ENCODE measurements at places on chromosomes 3 and 15.

GRCh38 chr3:38114875-38115644 is 21.9 kb downstream of the ACAA1 start:
- DNase-seq = no peak

GRCh38 chr3:164458986-164459385 is 619.3 kb downstream of the SI start:
- DNase-seq = no peak

- DNase-seq = no peak
These were observed 6.3 kb downstream of the CCPG1 start for GRCh38 chr15:55401786-55402246.

DNA sequence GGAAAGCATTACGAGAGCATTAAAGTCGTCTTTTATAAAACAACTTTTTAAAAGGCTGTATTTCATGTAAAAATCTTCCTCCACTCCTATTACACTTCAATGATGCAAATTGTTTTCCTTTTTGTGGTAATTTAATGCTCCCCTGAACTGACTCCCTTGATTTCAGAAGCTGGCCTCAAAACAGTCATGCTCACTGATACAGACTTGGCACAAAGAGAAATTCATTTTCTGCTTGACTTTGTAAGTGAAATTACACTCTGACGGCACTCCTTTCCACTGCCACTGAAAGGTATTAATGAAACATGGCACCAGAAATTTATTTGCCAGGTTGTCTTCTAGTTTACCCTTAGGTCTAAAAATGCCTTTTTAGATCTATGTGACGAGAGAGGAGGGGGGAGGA is 215.5 kb downstream of the LRRC3B start:
- DNase-seq = no peak

DNA sequence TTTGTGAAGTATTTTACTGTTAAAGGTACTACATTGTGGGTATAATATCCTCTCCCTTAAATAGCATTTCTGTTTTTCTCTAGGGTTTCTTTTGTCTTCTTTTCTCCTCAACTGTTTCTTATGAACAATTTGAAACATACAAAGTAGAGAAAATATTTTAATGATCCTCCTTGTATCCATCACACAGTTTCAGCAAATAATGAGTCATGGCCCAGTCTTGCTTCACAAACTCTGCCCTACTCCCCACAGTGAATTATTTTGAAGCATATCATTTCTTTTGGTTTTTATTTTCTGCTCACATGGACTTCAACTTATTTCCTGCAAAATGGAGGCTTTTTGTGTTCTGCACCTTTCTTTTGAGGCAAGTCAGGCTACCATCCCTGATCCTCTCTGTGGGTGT is 6.1 kb upstream of the SCAANT1 start:
- DNase-seq = no peak

- no peak for DNase-seq
These were observed 143.4 kb downstream of the ANXA2 start for GRCh38 chr15:60254416-60254815.

- DNase-seq = no peak
These were observed 137.1 kb downstream of the CD47 start for GRCh38 chr3:107953722-107954121.

GRCh38 chr3:53044711-53045517 is 959 bp downstream of the SFMBT1 start:
- DNase-seq = peak; percentile 66

GRCh38 chr3:47909607-47910006 is 106.6 kb downstream of the MAP4 start:
- DNase-seq = no peak

- no peak for DNase-seq
These were observed 13.5 kb upstream of the SUCNR1 start for GRCh38 chr3:151859905-151860304.

DNA sequence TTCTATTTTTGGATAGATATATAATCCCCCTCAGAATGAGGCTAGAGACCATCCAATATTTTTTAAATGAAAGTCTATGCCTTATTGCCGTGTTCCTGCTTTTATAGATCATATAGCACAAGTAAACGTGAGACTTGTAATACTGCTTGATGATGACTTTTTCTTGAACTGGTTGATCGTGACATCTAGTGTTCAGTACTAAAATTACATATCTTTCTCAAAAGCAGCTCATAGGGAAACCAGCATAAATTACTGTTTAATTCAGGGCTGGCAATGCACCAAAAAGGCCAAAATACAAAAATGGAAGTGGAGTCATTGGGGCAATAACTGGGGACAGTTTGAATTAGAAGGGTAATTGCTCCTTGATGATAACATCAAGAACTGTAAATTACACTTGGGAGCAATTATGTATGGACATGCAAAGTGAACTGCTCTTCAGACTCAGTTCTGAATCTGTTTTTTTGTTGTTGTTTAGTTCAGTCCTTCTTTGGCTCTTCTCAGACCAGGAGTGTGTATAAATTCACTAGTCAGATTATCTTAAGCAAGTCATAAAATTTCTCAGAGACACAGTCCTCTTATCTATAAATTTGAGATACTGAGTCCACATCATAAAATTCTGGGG is 325.3 kb downstream of the THSD4 start:
- no peak for DNase-seq

GRCh38 chr3:125462722-125463299 is 57.2 kb downstream of the SNX4 start:
- no peak for DNase-seq

DNA sequence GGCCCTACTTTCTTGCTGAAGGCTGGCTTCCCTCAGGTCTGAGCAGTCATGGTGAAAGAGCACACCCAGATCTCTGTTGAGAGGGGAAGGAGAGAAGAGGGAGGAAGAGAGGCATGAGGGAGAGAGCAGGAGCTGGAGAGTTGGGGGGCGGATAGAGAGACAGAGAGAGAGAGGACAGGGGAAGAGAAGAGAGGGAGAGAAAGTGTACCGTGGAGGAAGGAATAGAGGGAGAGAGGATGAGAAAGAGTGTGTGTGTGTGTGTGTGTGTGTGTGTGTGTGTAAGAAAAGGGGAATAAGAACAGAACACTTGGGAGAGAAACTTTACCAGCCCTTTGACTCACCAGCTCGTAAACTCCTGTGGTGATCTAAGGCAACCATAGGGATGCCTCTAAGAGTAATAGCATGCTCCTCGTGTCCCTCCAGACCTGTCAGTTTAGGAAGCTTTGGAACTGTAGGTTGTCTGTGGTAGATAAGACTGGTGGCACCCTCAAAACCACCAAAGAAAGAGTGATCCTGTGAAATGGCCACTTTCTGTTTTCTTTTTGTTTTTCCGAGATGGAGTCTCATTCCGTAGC is 18.2 kb downstream of the ZNF592 start:
- no peak for DNase-seq

DNA sequence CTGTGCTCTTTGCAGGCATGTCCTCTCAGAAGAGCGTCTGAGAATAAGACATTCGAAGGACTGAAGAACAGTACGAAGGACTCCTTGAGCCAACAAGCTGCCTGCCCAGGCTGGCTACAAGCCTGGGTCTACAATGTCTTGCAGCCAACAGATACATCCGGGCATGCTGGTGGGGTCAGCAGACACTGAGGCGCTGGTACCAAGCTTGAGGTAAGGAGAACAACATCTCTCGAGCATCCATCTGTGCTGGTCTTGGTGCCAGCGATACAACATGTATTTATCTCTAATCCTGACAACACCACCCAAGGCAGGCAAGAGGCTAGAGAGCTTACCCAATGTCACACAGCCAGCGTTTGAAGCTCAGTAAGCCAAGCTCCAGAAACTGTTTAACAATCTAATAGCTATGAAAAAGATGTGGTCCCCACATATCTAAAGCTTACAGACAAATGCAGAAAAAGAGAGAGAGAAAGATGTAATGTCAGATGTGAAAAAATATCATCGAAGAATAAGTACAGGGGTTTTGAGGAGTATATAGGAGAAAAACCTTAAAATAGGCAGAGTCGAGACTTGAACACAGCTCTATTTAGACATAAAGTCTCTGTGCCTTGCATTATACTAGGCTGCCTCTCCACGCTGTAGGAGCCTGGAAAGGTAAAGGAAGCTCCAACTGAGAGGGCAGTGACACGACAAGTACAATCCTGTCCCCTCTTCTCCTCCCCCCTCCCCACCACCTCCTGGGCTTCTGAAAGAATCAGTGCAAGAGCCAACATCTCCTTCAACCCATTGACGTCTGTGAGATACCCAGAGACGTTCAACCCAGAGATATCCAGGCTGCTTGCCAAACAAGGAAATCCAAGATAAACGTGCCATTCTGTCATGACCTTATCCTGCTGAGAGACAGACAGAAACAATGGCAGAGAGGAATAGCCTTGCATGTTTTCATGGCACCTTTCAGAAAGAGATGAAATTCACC is 39.4 kb downstream of the WWTR1 start:
- DNase-seq = peak; percentile 29

DNA sequence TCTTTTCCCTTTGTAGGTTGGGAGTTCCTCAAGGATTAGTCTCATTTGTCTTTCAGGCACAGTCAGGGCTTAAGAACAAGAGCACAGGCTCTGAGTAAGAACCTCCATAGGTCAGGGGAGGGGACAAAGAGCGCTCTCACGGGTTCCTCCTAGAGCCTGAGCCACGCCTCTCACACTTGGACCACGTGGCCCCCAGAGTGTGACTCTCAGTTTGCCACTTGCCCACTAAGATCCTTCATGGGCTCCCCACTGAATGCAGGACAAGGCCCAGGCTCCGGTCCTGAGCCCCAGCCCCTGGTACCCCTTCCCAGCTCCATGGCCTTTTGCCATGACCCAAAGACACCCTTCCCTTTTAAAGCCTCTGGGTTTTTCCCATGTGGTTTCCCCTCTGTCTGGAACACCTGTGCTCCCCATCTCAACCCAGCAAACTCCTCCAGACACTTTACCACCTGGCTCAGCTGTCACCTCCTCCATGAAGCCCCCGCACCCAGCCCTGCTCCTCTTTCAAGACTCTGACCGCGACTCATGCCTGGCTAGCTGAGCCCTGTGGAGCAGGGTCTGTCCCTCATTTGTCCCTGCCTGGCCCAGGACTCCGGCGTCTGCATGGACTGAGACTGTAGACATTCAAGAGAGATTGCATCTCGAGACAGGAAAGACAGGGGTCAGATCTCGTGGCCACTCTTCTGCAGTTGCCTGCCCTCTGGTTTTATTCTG is 32.7 kb downstream of the IQSEC1 start:
- DNase-seq = no peak

DNA sequence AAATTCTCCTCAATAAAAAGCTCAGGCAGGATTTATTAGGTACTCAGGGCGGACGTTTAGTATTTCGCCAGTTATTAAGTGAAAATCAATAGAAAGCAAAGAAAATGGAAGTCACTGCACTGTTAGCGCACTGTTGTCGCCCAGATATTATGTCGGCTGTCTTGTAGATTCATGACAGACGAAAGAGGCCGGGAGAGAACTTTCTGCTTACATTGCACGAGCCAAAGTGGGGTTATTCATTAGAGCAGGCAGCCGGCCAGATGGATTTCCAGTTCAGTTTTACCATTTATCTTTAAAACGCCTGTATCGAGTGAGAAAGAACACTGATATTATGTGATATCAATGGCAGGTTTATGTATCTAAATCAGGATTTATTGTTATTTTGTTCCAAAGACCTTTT is 866.0 kb upstream of the NR2F2 start:
- no peak for DNase-seq

DNA sequence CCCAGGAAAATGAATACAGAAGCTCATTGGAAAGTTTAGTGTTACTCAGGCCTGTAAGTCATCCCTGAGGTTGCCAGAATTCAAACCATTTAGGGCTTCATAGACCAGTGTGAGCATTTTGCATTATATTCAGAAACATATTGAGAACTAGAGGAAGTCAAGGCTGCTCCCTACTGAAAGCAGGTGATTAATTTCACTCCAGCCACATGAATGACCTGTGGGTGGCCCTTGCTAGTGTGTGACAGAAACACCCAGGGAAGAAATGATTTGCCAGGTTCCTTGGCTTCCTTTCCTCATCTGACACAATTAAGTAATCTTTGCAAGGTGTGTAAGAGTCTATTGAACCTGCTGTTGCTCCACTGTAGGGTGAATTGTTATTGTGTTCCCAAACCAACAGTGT is 61.8 kb downstream of the GAP43 start:
- DNase-seq = no peak

DNA sequence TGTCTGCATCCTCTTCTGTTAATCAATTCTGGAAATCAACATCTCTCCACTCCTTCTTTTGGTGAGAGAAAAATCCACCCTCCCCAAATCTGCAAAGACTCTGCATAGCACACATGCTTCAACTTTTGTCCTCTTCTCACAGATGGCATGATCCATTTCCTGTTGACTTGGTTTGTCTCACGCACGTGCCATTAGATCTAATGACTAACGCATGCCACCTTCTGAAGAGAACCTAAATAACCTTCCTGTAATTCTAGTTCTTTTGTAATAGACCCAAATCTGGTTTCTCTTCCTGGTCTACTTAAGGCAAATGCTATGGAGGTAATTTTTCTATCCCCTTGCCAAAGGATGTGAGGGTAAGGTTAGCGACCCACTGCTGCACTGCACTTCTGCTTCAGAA is 51.0 kb upstream of the ATOSA start:
- no peak for DNase-seq

DNA sequence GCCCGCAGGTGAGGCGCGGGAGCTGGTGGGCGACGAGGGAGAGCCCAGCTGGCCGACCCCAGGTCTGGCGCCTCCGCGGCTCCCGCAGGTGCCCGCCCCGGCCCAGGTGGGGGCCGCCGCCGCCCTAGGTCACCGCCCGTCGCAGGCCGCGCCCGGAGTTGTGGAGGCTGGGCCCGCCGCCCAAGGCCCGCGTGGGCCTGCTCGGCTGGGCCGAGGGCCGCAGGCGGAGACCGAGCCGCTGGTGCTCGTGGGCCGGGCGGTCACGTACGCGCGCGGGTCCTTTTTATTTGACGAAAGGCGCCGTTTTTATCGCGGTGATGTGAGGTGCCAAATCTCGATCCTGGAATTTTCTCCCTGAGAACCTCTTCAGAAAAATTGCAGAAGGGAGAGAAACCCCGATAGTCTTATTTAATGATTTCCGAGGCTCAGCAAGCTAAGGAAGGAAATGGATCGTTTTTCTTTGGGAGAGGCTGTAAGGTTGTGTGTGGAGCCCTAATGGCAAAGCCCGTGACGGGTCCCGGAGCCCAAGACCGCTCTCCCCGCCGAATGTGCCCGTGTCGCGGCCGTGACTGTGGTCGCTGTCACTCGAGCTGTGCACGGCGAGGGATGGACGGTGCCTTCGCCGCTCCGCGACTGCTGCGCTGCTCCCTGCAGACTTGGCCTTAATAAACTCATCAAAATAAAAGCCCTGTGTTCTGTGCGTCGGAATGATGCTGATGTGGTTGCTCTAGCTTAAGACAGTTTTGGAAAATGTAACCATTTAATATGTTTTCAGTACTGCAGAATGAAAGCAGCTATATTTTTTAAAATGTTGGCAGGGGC is 612 bp downstream of the APPL1 start:
- peak; percentile 43 for DNase-seq

DNA sequence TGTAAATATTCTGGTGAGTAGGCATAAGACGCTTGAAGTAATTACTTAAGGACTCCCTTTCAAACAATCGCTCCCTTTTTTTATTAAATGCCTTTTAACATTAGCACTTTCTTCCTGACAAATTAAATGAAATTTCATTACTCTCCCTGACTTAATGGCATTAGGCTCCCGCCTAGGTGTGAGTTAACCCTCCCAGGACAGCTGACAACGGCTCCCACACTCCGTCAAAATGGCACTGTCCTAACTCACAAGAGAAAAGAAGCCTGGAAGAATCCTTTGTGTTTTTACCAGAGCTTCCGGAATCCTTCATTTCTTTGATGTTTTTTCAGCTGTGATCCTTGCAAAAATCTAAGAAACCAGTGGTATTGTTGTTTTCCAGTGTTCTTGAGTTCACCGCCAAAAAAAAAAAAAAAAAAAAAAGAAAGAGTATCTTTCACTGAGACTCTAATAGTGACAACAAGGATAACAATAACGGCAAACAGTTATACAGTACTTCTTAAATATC is 861.0 kb upstream of the NR2F2 start:
- DNase-seq = no peak

Data from left ventricle myocardium inferior (tissue), 1 donor.